Stimulated activated CD4-positive, alpha-beta T cell treated with anti-CD3 and anti-CD28 coated beads, TNF-alpha, amount 100 ng/mL, for 4 hours (primary cell): ENCODE measurements at places on chromosomes 7 and 10.

DNA sequence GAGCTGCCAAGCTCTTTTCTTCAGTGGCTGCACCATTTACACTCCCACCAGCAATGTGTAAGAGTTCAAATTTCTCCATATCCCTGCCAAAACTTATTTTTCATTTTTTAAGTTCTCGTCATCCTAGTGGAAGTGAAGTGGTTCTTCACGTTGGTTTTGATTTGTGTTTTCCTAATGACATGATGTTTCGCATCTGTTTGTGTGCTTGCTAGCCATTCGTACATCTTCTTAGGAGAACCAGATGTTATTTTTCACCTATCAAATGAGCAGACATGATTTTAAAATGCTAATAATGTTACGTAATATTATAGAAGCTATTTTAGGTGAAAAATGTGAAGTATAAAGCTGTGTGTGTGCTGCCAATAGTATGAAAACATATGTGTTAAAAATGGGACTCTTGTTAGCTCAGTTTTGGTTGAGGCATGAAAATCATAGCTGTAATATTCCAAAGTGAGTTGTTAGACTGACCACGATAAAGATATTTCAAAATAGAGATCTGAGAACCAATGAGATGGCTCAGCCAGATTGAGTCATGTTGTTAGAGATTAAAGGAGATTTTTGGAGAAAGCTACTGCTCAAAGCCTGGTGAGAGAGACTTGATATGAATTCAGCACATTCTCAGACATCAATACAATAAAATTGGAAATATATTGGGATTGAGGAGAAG, 25.9 kb upstream of the GALNT11 start:
- no peak for DNase-seq

- no peak for DNase-seq
These were observed 131.9 kb upstream of the PCGF5 start for GRCh38 chr10:91088300-91089140.

- DNase-seq, result no peak
These were observed 15.5 kb upstream of the GPR15LG start for GRCh38 chr10:84158061-84158460.

DNA sequence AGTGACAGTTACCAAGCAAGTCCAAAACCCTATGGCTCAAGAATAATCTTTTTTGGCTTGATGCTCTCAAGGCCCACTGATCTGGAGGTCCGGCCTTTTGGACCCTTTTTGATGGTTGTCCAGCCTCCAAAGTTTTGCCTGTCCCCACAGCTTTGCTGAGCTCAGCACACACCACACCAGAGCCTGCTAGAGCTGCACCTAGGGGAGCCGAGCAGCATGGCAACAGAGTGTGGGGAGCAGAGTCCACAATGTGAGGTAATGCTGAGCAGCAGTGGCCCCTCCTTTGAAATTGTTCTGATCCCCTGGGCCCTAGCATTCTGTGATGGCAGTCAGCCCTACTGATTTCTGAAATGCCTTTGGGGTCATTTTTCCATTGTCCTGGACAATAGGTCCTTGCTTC, 9.3 kb downstream of the GIMAP7 start:
- no peak for DNase-seq

DNA sequence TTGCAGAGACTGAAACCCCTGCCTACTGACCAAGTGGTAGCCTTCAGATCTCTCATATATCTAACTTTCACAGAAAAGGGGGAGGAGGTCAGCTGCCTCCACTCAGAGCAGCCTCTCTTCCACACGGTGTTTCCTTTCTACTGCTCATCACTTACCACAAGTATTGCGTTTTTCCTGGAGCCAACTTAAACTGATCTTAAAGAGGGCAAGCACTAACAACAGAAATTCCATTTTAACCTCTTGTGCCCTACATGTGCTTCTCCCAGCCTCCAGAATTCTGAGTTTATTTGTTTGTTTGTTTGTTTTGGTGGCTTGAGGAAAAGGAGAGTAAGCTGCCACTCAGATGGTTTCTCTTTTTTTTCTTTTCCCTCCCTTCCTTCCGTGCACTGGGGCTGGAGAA, 19.1 kb downstream of the SKIDA1 start:
- DNase-seq, result no peak

DNA sequence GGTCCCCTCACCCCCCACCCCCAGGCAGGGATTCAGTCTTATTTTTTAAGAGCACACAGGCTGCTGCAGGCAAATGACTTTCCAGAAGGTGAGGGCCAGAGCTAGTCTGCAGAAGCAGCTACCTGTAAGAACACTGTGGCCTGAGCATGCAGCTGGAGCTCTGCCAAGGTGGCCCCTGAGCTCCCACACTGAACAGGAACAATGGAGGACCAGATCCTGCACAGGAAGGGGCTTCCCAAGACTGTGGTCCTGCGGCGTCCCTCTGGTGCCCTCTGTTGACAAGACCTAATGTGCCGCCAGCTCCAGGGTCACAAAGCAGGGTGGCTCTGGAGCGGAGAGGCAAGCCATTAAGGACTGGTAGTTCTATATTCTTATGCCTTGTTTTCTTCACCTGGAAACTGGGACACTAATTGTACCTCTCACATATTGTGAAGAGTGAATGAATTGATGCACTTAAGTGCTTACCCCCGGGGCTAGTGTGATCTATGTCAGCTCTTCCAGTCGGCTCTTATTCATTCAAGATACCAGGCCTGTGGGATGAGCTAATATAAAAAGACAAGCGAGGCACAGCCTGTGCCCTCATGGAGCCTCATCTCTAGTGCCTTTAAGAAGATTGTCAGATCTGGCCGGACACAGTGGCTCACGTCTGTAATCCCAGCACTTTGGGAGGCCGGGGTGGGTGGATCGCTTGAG, 8.0 kb upstream of the BEND7 start:
- DNase-seq, result no peak

GRCh38 chr10:21326594-21327288, 198.7 kb downstream of the SKIDA1 start:
- DNase-seq, result no peak

GRCh38 chr7:93574646-93575554, at the start of gene CALCR:
Gene CALCR (minus strand): TSS chr7:93574724. CDS start chr7:93486981, 87,743 bp downstream.
- DNase-seq, result no peak

GRCh38 chr7:32039000-32039756, 31.0 kb downstream of the PDE1C start:
- no peak for DNase-seq
